Lung (tissue), 17 donors: ENCODE measurements at places on chromosomes 2 and 18. TPM values are rescaled to one million over a fixed set of nuclear protein-coding genes. Genes with fewer than 3 reads are reported as not detected.

DNA sequence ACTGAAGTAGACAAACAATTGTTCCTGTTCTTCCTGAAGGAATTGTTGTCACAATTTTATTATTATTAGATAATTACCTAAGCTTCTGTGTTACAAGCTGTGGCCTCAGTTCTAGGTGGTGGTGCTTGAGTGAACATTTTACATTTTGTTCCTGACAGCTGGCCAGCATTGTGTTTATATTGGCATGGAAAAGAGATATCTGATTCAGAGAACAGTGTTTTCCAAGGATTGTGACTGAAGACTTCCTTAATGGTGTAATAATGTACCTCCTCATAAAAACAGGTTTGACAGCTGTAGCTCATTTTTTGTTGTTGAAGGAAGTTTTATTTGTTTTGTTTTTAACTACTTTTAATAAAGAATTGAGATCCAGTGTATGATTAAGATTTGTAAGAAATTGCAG, 95.2 kb downstream of the EPB41L5 start:
- peak; percentile 59 for DNase-seq

DNA sequence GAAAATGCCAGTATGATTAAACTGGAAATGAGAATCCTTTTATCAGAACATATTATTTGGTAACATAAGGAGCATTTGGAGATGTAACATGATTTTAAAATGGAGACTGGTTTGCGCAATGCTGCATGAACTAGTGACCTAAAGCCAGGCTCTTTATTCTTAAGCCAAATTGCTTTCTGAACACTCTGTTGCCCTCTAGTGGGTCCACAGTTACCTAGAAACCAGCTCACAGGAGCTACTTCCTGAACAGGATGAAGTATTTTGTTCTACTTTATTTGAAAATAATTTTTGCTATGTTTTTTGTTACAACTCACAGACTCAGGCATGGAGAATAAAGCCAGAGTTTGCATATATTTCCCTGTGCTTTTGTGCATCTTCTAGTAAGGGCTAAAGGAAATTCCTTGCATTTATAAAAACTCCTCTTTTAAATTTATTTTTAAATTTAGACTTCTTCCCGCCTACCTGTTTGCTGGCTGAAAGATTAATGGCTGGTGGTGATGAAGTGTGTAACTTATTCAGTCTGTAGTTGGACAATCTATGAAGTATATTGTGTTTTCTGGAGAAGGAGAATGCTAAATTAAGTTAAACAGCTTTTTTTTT, 146.7 kb downstream of the PARD3B start:
- DNase-seq: peak; percentile 86

GRCh38 chr2:140506606-140507005, 1624.2 kb downstream of the LRP1B start:
- no peak for DNase-seq

Gene LIMS2
- total RNA-seq: 111 TPM

DNA sequence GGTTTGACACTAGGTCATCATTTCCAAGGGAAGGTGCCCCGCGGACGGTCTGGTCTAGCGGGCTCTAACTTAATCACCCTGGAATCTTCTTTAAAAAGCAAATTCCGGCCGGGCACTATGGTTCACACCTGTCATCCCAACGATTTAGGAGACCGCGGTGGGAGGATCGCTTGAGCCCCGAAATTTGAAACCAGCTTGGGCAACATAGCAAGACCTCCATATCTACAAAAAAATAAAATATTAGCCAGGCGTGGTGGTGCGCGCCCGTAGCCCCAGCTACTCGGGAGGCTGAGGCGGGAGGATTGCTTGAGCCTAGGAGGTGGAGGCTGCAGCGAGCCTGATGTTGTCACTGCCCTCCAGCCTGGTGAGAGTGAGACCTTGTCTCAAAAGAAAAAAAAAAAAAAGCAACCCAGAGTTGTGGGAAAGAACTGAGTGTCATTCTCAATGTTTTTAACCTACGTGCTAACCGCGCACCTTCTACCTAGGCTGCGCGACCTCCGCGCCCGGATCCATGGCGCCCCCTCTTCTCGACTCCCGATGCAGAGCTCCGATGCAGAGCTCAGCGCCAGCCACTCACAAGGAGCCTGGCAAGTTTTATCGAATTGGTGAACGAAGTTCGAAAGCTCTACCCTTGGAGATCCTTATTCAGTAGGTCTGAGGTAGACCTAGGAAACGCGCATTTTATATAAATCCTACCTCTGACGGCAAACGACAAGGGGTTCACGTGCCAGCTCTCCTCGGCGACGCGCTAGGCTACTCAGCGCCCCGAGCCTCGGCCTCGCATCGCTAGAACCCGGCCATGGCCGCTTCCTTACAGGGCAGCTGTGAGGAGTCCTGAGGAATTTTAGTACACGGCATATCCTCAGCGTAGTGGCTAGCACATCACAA, 888 bp upstream of the TWSG1 start:
- no peak for DNase-seq

- DNase-seq: peak; percentile 85
Observed at GRCh38 chr2:235268535-235268934, 225.3 kb upstream of the AGAP1 start.

DNA sequence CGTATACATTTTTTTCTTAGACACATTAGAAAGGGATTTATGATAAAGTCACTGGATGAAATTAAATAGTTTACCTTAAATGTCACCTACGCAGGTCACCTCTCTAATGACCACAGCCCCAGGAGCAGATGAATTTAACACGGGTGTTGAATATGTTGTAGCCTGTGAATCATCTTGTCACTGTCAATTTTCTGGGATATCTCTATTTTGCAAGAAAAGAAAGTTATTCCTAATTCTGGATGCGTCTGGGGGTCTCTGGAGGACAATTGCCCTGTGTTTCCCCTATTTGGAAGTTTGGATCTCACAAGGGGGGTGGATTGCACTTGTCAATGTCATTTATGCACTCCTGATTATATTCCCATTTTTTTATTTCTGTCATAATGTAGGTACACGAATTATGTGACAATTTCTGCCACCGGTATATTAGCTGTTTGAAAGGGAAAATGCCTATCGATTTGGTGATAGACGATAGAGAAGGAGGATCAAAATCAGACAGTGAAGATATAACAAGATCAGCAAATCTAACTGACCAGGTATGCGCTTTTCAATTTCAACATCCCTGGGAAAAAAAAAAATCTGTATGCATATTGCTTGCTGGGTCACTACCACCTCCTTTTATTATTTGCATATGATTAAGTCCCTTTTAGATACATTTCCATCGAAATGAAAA, 7.7 kb downstream of the MEIS1 start:
- DNase-seq: no peak

Gene MRPL53
- total RNA-seq: 23.3 TPM

DNA sequence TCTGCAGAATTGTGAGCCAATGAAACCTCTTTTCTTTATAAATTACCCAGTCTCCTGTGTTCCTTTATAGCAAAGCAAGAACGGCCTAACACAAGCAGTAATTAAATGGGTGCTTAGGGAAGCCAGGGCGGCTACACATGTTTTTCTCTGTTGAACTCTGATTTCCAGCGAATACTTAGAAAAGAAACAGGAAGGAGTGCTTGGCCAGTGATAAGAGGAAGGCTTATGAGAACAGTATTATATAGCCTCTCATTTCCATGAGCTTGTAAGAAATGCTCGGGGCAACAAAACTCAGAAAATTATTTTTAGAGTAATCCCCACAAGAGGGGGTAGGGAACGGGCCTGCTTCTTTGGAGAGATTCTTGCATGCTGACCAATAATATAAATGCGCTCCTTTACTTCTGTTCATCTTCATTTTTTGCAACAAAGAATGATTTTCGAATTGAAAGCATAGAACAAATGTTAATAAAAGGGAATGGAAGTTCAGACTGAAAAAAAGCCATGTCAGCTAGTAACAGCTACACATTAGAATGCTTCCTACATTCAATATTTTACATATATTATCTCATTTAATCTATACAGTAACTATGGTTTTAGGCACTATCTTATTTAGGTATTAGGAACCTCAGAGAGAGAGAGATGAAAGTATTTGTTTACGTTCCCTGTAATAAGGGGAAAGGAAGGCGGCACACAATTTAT, 49.7 kb upstream of the CCDC85A start:
- DNase-seq: no peak

Gene ALPG
- 1.0 TPM for total RNA-seq

Gene BMP10
- total RNA-seq: not detected

DNA sequence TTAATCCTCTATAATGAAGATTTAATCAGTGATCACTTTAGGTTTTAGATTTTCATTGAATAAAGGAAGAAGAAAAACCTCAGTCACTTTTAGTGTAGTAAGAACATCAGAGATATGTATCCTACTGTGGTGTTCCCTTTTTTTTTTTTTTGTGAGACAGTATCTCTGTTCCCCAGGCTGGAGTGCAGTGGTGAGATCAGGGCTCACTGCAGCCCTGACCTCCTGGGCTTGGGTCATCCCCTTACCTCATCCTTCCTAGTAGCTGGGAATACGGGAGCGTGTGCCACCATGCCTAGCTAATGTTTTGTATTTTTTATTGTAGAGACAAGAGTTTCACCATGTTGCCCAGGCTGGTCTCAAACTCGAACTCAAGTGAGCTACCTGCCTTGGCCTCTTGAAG, 5.1 kb downstream of the SLC39A10 start:
- no peak for DNase-seq

Gene PTPRM
- 90.1 TPM for total RNA-seq

DNA sequence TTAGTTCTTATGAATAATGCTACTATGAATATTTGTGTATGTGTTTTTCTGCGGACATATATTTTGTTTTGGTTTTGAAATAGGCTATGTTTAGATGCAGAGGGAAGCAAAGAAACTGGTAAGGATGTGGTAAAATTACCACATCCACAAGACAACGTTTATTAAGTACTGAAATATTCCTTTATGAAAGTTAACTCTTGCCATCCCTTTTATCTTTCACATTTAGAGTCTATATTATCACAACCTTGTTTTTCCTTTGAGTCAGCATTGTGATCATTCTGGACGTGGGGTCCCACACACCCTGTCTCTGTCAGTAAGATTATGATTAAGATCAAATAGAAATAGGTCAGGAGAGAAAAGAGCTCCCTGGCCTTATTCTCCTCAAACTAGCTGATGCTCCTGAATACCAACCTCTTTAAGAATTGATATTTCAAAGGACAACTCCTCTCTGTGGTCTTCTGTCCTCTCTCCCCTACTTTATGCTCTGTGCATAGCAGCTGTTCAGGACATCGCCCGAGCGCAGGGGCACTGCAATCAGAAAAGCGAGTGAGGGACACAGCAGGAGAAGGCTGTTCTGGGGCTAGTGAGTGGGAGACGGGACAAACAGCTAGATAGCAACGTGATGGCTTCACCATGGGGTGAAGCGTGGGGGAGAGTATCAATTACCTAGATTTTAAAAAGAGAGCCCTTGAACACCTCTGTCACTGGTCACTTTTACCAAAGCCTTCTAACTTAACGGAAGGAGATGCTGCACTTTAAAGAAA, 12.2 kb downstream of the METAP1D start:
- DNase-seq: no peak

DNA sequence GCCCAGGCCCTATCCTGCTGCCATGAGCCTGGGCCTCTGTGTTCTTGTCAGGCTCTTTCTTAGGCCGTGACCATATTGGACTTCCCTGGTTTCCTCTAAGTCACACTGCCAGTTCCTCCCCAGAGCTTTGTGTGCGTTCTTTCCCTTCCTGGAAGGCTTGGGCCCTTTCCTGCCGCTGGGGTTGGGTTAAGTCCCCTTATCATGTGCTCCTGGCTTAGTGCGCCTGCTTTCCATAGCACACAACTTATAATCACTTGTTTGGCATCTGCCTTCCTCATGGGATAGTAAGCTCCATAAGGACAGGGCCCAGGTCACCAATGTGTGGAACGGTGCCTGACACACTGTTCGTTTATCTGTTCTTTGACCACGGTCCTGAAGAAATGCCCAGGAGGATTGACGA, 31.3 kb downstream of the NIFK start:
- no peak for DNase-seq

DNA sequence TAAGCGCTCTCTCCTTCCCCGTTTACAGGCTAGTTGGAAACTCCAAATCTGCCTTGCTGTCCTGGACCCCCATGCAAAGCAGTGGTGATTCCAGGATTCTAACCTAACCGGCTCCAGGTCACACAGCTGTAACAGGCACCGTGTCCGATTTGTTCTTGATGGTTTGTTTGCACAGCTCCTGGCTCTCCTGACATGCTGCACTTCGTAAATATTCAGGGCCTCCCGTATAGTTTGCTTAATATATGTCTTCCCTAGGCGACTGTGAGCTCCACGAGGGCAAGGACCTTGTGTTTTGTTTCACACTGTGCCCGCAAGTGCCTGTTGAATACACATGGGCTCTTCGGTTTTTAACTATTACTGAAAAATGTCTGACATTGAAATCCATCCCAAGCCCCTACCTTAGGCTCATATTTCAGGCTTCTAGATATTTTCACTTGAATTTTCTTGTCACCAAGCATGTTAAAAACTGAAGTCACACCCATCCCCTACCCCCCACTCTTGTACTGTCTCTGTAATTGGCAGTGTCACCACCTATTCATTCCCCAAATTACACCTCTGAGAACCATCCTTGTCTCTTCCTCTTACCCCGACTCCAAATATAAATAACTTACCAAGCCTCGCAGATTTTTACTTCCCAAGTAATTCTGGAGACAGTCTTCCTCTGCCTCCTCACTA, 1.0 kb upstream of the PUM2 start:
- DNase-seq: no peak

Gene SLC35F5
- 56.7 TPM for total RNA-seq

DNA sequence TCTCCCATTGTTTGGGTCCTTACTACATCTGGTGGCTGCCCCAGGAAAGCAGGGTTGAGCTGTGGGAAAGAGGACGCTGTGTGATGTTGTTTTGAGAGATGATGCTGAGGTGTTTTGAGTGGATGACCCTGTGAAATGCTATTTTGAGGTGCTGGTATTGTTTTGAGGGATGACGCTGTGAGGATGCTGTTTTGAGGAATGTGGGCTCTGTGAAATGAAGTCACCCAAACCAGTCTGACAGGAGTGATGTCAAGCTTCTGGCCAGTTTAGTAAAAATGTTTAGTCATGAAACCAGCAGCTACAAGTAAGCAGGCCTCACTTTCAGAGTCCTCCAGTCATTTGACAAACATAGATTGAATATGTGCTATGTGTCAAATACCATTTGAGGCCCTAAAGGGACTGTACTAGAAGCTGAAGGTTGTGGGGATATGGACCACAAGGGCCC, 16.1 kb upstream of the PUM2 start:
- no peak for DNase-seq

Gene FOXI3
- 0.17 TPM for total RNA-seq

Gene ZNF516
- total RNA-seq: 44.3 TPM
